ENCODE measurements at places on chromosomes 2 and 18.

GRCh38 chr18:64332835-64333234, 183.9 kb upstream of the LINC00305 start:
- no peak for DNase-seq

- DNase-seq, result peak; percentile 64
Measured at GRCh38 chr2:73285159-73285739, 971 bp upstream of the FBXO41 start.

- no peak for DNase-seq
Measured at GRCh38 chr18:79448621-79449020, 52.9 kb downstream of the NFATC1 start.

DNA sequence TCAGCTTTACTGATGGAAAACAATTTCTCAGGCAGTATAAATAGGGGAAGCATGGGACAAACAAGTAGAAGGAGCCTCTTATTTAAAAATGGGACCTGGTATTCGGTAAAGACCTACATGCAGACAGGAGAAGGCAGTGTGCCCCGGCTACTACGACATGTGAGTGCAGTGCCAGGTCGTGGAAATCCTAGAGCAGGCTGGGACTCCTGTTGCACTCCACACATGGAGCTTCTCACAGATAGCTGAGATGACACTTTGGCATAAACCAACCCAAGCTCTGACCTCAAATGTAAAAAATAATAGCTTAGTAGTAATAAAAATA, 885 bp upstream of the DSEL start:
- peak; percentile 55 for DNase-seq

GRCh38 chr2:184357033-184357432, 241.3 kb upstream of the ZNF804A start:
- no peak for DNase-seq

DNA sequence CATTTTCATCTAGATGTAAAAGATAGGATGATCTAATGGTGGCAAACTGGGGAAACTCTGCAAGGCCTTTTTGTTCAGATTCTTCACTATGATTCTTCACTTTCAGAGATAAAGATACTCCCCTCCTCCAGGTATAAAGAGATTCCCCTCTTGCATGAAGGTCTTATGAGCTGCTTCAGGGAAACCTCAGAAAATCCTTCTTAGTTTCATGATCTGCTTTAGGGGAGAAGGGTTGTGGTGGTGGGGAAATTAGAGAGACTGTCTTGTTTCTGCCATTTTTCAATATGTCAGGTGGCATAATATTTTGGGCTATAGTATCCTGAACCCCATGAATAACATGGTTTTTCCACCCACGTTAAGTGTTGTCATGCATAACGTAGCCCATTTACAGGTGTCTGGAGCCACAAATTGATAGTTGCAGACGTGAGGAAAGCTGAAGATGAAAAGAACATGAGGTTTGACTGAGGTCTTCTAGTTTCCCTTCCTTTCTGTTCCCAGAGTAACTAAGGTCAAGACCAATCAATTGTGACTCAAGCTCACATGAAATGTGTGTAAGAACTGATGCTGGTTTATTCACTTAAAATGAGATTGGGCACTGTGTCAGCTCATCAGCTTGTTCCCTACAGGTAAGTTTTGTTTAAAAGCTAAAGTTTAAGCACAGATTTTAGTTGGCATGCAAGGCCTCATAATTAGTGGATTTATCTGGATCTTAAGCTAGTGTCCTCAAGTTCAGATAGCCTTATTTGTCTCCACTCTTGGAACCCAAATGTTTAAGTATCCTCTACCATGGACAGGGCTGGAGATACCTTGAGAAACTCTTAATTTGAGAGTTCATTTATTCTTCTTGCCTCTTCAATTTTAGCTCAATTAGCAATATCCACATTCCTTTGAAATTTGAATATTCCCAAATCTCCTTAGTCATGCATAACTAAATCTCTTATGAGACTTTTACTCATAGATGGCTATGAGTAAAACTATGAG, 304.5 kb upstream of the FANCL start:
- DNase-seq, result no peak

DNA sequence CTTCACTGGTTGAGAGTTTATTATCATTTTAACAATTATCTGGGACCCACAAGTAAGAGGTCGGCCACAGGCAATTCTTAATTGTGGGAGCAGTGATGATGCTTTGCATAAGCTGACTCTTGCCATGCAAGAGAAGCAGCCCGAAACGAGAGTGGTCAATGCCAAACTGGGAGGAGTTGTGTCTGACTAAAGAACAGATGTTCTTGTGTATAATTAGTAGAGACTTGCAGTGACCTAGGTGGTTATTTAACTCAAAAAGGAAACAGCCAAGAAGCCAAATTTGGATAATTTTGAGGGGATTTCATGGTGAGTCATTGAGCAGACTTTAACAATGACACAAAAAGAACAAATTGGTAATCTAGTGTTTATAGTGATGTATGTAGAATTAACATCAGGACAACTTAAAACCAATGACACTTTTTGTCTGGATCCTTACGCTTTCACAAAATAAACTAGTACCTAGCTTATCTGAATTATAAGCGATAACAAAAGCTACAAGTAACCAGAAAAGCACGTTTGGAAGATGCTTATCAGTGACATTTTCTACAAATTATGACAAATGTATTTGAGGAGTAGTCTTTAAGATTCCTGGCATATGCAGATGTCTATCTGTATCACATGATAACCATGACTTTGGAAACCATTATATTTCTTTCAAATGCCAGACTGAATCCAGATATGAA, 184.7 kb upstream of the DLGAP1 start:
- DNase-seq, result no peak

- no peak for DNase-seq
Measured at GRCh38 chr2:201072201-201072530, 365 bp downstream of the NDUFB3 start.

DNA sequence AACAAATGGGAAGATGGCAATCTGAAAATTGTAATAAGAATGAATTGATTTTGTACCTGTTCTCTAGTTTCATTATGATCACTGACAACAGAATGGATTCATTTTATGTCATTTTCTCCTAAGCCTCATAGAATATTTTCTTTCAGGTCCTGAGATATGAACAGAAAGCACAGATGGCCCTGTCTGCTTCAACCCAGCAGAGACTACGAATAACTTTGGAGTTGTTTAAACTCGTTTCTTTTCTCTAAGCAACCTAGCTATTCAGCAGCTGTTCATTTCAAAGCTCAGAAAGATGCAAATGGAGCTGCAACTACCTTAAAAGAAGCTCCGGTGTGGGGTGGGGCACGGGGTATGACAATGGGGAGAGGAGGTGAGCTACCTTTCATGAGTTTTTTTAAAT, 124.9 kb downstream of the ALK start:
- no peak for DNase-seq

- peak; percentile 70 for DNase-seq
Measured at GRCh38 chr18:75029481-75029880, 179.5 kb downstream of the PTGR3 start.

GRCh38 chr18:3892152-3892551, 442.2 kb downstream of the TGIF1 start:
- DNase-seq, result no peak

DNA sequence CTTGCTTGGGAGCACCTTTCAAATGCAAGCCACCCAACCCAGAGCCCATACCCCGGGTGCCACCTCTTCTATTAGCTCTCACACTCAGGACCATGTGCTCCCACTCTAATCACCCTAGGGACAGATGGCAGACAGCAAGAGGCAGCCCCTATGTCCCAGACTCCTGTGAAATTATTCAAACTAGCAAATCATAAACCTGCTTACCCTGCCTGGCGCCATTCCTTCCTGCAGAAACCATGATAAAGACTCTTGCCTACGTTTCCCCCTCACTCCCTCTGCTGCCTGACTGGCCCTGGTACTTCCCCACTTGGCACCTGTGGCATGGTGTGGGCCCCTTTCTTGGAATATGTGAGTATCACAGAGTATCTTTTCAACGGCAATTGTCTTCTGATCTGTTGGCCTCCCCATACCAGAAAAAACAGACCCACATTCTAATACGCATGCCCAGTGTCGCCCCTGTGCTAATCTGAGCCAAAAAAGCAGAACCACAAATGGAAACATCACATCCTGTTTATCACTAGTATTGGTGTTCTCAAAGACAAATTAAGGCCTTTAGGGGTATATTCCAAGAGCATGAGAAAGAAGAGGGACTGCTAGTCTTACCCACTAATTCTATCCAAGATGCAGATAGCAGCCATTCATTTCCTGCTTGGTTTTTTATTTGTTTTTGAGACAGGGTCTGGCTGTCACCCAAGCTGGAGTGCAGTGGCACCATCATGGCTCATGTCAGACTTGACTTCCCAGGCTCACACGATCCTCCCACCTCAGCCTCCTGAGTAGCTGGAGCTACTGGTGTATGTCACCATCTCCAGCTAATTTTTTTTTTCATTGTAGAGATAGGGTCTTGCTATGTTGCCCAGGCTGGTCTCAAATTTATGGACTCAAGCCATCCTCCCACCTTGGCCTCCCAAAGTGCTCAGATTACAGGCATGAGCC, 44.1 kb upstream of the TTC39C start:
- peak; percentile 77 for DNase-seq

GRCh38 chr2:216491793-216492596, 6.6 kb upstream of the RPL37A start:
- DNase-seq, result no peak

GRCh38 chr2:235129850-235130249, 178.0 kb downstream of the SH3BP4 start:
- no peak for DNase-seq

GRCh38 chr2:105426626-105427292, 27.9 kb upstream of the FHL2 start:
- DNase-seq, result no peak

- DNase-seq, result peak; percentile 62
Measured at GRCh38 chr2:54073796-54074195, 41.6 kb upstream of the ACYP2 start.

- no peak for DNase-seq
Measured at GRCh38 chr2:216644842-216645635, 11.8 kb downstream of the IGFBP2 start.

- no peak for DNase-seq
Measured at GRCh38 chr18:48032876-48033789, 102.7 kb upstream of the SMAD2 start.

GRCh38 chr2:222424729-222425671, 657 bp downstream of the SGPP2 start:
- peak; percentile 76 for DNase-seq

GRCh38 chr2:23698116-23698693, 228.7 kb downstream of the ATAD2B start:
- no peak for DNase-seq

DNA sequence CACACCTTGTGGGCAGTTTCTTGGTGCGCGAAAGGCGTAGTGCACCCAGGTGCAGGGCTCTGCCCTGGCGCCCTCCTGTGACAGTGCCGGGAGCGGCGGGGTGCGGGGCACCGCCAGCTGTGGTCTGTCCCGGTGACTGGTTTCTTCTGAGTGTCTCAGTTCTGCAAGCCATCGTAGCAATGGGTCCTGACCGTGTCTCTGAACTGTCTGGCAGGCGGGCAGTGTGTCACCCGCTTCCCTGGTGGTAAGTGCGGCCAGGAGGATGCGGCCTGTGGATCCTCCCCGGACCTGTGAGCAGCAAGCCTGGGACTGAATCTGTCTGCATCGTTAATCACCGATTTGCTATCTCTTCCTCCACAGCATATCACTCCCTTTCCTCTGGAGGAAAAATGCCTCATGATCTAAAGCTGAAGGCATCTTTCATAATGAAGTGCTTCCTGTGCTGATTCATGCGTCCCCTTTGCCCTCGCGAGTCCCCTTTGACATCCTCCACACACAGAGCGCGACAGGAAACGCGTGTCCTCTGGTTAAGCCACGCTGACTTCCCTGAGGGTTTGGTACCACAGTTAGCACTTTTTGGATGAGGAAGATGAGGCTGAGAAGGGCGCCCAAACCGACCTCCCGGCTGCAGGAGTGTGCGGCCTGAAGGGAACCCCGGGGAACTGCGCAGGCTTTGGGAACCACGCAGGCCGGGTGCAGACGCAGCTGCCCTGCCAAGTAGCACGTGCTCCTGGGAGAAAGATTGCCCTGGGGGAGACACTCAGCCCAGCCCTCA, 416.0 kb upstream of the HS6ST1 start:
- peak; percentile 76 for DNase-seq

GRCh38 chr18:43893001-43893637, 615.8 kb upstream of the SYT4 start:
- no peak for DNase-seq

GRCh38 chr18:22977847-22978701, 44.9 kb downstream of the RBBP8 start:
- DNase-seq, result no peak

DNA sequence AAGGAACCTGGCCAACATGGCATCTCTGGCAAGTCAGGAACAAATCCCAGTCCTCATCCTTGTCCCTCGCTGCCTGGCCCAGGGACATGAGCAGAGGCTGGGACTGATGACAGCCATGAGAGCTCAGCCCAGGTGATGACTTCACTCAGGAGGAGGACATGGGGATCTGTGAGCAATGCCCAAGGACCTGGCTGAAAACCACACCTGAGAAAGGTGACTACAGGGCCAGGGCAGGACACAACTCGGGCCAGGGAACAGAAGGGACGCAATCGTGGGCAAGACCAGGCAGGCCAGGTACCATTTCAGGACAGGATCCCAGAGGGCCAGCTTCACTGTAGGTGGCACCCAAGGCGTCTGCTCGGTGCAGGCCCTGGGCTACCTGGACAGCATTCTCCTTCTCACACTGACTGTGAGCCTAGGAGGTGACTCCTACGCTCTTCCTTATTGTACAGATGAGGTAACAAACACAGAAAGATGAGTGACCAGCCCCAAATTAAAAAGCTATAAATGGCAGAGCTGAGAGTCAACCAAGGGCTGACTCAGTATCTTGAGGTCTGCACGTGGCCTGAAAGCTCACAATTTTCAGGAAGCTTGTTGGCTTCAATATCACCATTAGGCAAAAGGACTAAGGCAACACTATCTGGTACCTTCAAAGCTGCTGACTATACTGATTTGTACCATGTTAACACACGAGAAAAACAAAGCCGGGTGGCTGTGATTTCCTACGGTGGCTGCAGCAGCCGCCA, 141.1 kb downstream of the EIPR1 start:
- DNase-seq, result no peak

DNA sequence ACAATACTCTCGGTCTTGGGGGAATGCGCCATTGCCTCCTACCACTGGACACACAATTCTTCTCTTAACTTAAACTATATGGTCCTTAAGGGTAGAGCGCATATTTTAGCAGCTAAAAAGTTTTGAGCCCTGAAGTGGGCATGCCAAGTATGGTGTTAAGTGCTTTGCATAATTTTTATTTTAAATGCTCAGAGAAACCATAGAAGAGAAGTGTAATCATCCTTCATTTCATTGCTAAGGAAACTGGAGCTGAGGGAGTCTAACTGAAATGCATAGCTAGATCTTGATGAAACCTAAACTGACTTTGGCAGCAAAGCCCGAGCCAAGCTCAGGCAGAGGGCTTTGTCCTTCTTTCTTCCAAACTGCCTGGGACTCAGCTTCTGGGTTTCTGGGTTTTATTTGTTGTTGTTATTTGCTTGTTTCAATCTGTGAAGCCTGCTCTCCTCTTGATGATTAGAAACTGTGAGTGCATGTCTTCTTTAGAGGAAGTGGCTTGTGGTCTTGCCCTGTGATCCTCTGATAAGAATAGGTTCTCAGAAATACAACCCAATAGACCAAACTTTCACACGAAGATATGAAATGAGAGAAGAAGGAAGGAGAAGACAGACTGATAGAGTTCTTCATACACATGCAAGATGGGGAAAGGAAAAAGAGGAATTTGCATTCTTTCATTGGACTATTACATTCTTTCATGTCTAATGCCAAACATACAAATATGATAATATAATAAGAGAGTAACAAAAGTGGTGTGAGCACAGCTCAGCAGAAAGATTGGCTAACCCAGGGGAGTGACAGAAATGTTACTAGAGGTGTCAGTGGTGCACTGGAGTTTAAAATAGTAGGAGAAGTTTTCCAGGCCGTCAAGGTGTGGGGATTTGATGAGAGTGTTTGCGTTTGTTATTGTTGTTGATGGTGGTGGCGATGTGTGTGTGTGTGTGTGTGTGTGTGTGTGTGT, 7.5 kb upstream of the RNF144A start:
- DNase-seq, result peak; percentile 91
